Activated CD4-positive, alpha-beta T cell treated with anti-CD3 and anti-CD28 coated beads, Interleukin-2, amount 10 ng/mL, durations not matched to agents 7 days and 5 days (primary cell): ENCODE measurements at places on chromosomes 6 and 20. TPM values are rescaled to one million over a fixed set of nuclear protein-coding genes. Genes with fewer than 3 reads are reported as not detected.

The LY6G5B gene
- total RNA-seq = 26.0 TPM

The PRDM13 gene
- not detected for total RNA-seq

The BCKDHB gene
- total RNA-seq = 18.8 TPM

The RIN2 gene
- total RNA-seq = not detected

The MACROD2 gene
- total RNA-seq = not detected

The SOBP gene
- total RNA-seq = 0.27 TPM

The GPR6 gene
- total RNA-seq = not detected

The SULF2 gene
- total RNA-seq = 0.37 TPM

GRCh38 chr6:14272737-14273085 is 155.1 kb downstream of the CD83 start:
- H3K4me3 ChIP-seq = no peak overlapping the region
- H3K27me3 ChIP-seq = no peaks in the 10 kb centered on the region

DNA sequence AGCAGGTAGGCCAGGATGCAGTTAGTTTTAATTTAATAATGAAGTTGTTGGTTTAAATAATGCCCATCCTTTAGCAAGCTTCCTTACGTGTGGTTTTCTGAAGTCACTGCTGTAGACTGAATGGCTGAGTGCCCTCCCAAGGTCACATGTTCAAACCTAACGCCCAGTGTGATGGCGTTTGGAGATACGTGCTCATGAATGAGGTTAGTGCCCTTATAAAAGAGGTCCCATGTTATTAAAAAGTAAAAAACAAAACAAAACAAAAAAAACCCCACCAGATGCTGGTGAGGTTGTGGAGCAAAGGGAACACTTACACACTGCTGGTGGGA is 16.3 kb downstream of the LRP11 start:
- DNase-seq = no peak
- no peak overlapping the region for H3K27ac ChIP-seq
- peaks cover 22% of the 10 kb centered on the region for H3K4me1 ChIP-seq

DNA sequence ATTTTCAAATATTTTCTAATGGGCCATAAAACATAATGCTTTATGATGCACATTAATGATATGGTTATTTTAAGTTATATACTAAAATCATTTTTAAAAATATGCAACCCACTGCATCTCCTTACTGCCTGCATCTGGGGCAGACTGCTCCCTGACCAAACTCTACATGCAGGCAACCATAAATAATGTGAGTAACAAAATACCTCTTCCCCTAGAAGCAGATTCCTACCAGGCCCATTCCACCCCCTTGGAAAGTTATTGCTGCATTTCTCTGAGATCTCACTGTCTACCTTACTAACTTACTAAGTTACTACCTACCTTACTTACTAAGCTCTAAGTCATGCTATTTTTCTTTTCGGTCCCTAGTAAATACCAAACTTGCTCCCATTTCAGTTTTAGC is 71.8 kb downstream of the ATG5 start:
- DNase-seq = no peak
- H3K36me3 ChIP-seq = peaks cover 14% of the 10 kb centered on the region
- no peak overlapping the region for H3K27ac ChIP-seq
- H3K4me1 ChIP-seq = peaks cover 2% of the 10 kb centered on the region

DNA sequence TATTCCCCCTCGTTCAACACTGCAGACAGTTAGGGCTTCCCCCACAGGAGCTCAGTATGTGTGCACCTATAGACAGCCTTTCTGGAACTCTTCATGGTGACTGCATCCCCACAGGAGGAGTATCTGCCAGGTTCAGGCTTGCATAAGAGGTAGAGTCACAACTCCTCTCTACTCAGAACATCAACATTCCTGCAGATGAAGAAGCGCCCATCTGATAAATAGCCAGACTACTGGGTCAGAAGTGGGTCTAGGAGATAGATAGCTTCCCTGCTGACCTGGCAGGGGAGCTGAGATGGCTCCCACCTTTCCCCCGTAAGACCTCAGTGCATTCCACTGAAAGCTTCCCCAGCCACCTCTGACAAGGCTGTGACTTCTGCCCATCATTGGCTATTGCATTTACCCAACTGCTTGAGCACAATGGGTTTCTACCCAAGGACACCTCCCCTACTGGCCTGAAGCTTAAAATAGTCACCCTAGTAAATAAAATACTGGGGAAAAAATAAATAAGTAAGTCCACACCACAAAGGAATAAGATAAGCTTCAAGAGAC is 125.1 kb downstream of the CDK19 start:
- peaks cover 6% of the 10 kb centered on the region for H3K36me3 ChIP-seq
- no peak overlapping the region for H3K27ac ChIP-seq
- no peak for DNase-seq
- no peak overlapping the region for H3K4me3 ChIP-seq
- peaks cover 21% of the 10 kb centered on the region for H3K4me1 ChIP-seq

DNA sequence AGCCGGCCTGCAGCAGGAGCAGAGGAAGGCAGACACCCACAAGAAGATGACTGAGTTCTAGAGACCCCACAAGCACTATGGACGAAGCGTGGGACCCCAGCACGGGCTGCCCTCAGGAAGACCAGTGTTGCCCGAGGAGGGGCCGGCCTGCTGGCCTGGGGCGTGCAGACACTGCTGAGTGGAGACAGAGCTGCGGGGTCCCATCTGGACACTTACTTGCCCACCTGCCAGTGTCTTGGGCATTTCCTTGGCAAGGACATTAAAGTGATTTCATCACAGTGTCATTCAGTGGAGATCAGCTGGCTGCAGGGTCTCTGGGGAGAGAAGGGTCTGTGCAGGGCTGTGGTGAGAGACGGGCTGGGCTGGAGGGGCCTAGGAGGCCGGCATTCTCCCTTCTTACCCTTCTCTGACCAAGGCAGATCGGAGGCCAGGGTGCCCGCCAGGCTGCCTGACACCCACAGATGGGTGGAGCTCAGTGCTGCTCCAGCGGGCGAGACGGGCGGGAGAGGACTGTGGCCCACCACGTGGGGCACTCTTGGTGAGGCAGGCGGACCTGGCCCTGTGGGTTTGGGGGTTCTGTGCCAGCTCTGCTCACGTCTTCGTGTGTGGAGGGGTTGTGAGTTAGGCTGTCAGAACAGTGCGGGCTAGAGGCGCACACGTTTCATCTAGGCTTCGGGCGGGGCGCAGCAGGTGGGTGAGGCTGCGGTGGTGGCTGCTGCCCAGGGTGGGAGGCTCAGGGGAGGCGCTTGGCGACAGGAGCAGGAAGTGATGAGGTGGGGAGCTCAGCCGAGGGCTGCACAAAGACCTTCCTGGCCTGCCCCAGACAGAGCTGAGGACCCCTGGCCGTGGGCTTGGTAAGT is at the start of gene LIME1:
Gene LIME1 (plus strand): TSS at position 806 of the 860 bp plus-strand sequence. CDS start 886 bp downstream, outside the sequence.
- peaks cover 28% of the 10 kb centered on the region for H3K4me1 ChIP-seq
- peak within 1 kb of the TSS; percentile 88 for H3K27ac ChIP-seq

- no peaks in the 10 kb centered on the region for H3K36me3 ChIP-seq
- no peaks in the 10 kb centered on the region for H3K4me1 ChIP-seq
- DNase-seq = no peak
- H3K27ac ChIP-seq = no peak overlapping the region
- peaks cover 2% of the 10 kb centered on the region for H3K27me3 ChIP-seq
Observed at GRCh38 chr6:129360682-129360955, 349.4 kb downstream of the ARHGAP18 start.

DNA sequence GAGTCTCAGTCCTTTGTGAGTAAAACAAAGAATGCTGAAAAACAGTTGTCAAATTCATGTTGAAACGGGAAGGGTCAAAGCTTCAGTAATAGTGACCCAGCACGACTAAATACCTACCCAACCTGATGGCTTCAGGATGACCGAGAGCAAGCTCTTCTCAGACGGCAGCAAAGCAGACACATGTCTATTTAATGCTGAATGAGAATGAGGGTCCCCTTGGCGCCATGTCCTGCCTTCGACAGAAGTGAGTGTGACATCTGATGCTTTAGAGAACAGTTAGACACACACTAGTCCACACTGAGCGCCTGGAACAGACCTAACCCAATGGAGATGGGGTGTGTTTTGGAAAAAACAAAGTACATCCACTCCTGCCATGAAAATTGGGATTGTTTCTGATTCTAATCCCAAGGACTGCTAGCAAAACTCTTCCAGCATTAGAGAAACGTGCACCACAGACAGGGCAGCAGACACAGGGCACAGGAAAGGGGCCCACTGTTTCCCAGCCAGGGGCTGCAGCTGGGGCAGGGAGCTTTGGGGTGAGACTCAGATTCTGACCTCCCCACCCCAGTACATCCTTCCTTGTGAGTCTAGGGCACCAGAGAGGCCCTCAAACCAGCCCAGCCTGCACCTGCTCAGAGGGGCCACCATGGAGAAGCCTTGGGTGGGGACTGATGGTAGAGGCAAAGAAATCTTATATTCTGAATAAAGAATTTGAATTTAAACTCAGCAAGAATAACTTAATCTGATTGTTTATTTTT is 76.5 kb downstream of the C6orf118 start:
- H3K4me3 ChIP-seq = no peak overlapping the region
- no peak overlapping the region for H3K27ac ChIP-seq
- H3K36me3 ChIP-seq = no peaks in the 10 kb centered on the region
- DNase-seq = no peak

DNA sequence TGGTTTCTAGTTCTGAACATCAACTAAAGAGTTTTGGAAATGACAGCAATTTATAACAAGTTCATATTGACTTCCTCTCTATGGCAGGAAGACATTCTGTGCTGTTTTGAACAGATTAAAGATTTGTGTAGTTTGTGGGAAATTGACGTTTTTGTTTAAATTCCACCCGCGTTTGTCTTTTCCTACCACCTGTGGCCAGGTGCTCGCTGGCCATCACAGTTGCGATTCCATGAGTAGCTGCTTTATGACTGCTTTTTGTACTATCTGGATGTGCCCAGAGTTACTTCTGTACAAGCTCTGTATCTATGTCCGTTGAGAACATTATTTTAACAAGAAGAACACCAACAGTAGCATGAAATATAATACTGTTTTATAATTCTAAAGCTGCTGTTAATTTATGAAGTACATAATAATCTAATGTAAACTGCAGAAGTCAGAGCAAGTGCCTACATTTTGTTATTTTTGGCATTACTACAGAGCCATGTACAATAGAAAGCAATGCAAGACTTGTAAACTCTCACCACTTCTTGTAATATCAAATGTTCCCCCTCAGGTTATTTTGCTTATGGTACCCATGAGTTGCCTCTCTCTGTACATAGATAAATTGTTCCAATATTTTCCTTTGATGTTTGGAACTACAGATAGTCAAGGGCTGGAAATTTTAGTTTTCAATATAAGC is 33.5 kb downstream of the ZBTB2 start:
- H3K4me3 ChIP-seq = no peak overlapping the region
- no peak for DNase-seq
- H3K36me3 ChIP-seq = peaks cover 28% of the 10 kb centered on the region
- peaks cover 12% of the 10 kb centered on the region for H3K4me1 ChIP-seq
- no peaks in the 10 kb centered on the region for H3K27me3 ChIP-seq

- no peaks in the 10 kb centered on the region for H3K27me3 ChIP-seq
- DNase-seq = no peak
- H3K27ac ChIP-seq = no peak overlapping the region
- H3K36me3 ChIP-seq = no peaks in the 10 kb centered on the region
Observed at GRCh38 chr20:33964441-33964840, 29.3 kb upstream of the RALY start.

DNA sequence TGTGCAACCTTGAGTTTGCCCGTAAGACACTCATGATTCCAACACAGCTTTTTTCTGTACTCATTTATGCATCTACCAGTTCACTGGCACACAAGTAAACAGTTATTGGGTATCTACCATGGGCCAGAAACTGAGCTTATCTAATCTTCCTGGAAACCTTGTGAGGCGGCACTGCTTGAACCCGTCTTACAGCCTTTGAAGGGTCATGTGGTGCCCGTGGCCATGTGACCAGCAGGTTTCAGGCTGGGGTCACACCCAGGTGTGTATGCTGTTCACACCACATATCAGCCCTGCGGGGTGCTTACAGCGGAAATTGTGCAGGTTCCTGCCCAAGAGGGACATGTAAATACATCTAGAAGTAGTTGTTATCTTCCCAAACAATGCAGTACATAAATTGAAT is 6.1 kb downstream of the THBD start:
- H3K36me3 ChIP-seq = no peaks in the 10 kb centered on the region
- no peak overlapping the region for H3K27ac ChIP-seq
- no peak for DNase-seq
- peaks cover 43% of the 10 kb centered on the region for H3K27me3 ChIP-seq
- peaks cover 5% of the 10 kb centered on the region for H3K4me1 ChIP-seq

DNA sequence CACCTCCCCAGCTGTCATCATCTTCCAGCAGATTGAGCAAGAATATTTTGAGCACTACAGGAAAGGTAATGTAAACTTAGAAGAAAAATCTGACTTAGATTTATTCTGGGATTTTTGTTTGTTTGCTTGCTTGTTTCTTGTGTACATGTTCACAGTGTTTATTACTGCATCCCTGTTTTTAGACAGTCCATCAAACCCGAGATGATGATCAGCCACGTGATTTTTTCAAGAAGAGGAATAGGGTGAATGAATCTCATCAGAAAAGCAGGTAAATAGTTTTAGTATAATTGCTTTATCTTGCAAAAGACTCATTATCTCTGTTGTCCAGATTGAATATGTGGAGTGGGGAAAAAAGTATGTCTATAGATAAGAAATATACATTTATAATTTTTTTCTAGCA is 2.1 kb downstream of the FAM217B start:
- H3K4me3 ChIP-seq = no peak overlapping the region
- H3K36me3 ChIP-seq = peaks cover 44% of the 10 kb centered on the region
- no peak for DNase-seq

GRCh38 chr6:28814032-28814976 is 109.5 kb downstream of the TRIM27 start:
- H3K36me3 ChIP-seq = peaks cover 11% of the 10 kb centered on the region
- H3K4me3 ChIP-seq = peak overlapping the region; percentile 45
- DNase-seq = no peak

GRCh38 chr6:14729129-14729871 is 516.6 kb upstream of the JARID2 start:
- H3K4me3 ChIP-seq = no peak overlapping the region
- no peak overlapping the region for H3K27ac ChIP-seq
- H3K27me3 ChIP-seq = no peaks in the 10 kb centered on the region
- peaks cover 57% of the 10 kb centered on the region for H3K4me1 ChIP-seq

- no peaks in the 10 kb centered on the region for H3K36me3 ChIP-seq
- no peak for DNase-seq
- no peak overlapping the region for H3K4me3 ChIP-seq
- no peaks in the 10 kb centered on the region for H3K4me1 ChIP-seq
- no peak overlapping the region for H3K27ac ChIP-seq
- no peaks in the 10 kb centered on the region for H3K27me3 ChIP-seq
Observed at GRCh38 chr6:133637874-133638273, 251.0 kb upstream of the TCF21 start.

DNA sequence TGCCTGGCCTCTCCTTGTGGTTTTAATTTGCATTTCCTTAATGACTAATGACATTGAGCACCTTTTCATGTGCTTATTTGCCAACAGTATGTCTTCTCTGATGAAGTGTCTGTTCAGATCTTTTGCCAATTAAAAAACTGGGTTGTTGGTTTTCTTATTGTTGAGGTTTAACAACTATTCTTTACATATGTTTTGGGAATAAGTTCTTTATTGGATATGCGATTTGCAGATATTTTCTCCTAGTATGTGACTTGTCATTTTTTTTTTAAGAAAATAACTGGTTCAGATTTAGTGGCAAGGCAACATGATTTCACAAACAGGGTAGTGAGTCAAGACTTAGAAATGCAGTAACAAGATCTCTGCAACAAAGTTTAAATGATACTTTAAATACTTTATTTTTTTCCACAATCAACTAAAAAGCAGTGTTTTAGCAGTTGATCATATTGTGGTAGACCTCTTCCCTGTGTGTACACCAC is 67.8 kb downstream of the TIAM2 start:
- DNase-seq = no peak
- no peak overlapping the region for H3K4me3 ChIP-seq
- H3K27me3 ChIP-seq = no peaks in the 10 kb centered on the region
- no peaks in the 10 kb centered on the region for H3K4me1 ChIP-seq
- no peak overlapping the region for H3K27ac ChIP-seq
- H3K36me3 ChIP-seq = no peaks in the 10 kb centered on the region

GRCh38 chr20:53369871-53370270 is 223.8 kb downstream of the ZNF217 start:
- no peak overlapping the region for H3K4me3 ChIP-seq
- H3K36me3 ChIP-seq = no peaks in the 10 kb centered on the region
- H3K4me1 ChIP-seq = peaks cover 15% of the 10 kb centered on the region
- H3K27ac ChIP-seq = no peak overlapping the region
